ENCODE measurements at places on chromosomes 13 and 19.

GRCh38 chr19:50501186-50501567, 9.8 kb downstream of the JOSD2 start:
- DNase-seq: no peak

- DNase-seq: no peak
Observed at GRCh38 chr19:3774621-3775373, 2.8 kb upstream of the RAX2 start.

- DNase-seq: peak; percentile 62
Observed at GRCh38 chr13:113187263-113187669, 21.2 kb downstream of the PCID2 start.

DNA sequence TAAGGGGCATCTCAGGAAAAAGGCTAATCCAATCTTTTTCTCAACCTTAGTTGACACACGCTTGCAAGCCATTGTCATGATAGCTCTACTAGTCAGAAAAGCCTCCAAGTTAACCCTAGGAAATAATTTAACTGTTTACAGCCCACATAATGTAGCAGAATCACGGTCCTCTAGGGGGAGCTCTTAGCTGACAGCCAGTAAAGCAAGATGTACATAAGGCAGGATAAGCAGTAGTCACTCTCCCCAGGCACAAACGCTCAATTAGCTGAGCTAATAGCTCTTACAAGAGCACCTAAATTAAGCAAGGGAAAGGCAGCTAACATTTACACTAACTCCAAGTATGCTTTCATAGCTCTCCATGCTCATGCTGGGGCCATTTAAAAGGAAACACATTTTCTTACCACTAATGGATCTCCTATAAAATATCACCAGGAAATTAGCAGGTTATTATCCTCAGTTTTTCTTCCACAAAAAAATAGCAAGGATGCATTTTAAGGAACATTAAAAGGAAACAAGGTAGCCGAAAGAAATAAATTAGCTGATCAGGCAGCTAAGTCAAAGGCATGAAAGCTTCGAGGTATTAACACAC, 33.7 kb upstream of the ZSCAN5A start:
- peak; percentile 6 for DNase-seq

DNA sequence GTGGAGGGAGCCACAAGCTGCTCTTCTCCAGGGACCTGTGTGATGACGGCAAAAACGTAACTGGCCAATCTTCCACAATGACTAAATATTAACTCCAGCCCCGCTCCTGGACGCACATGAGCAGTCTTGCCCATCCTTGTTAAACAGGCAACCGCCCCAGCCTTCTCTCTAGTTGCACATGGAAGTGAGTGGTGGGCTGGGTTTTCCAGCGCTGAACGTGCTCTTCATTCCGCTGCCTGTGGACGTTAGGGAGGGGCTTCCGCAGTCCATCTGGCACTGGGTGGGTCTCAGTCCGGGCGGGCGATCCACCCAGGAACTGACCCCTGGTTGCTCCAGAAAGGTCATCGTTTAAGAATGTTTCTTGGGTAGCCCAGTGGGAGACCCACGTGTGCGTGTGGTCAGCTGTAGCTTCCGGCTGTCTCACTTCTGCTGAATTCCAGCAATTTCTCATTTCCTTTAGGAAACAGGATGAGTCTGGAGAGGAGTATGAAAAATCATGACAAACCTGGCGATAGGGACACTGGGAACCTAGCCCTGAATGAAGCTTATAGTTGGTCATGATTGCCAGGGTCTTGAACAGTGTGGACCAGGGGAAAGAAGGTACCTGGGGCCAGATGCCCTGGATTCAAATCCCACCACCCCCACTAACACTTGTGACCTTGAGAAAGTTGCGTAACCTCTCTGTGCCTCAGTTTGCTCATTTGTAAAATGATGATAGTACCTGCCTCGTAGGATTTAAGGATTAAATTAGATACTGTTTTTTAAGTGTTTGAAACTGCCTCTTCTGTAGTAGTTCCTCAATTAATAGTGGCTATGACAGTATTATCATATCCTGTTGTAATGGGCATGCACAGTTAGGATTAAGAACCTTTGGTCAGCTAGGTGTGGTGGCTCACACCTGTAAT, 92.6 kb downstream of the SIPA1L3 start:
- no peak for DNase-seq

GRCh38 chr13:20102525-20103180, 58.2 kb downstream of the GJA3 start:
- no peak for DNase-seq

DNA sequence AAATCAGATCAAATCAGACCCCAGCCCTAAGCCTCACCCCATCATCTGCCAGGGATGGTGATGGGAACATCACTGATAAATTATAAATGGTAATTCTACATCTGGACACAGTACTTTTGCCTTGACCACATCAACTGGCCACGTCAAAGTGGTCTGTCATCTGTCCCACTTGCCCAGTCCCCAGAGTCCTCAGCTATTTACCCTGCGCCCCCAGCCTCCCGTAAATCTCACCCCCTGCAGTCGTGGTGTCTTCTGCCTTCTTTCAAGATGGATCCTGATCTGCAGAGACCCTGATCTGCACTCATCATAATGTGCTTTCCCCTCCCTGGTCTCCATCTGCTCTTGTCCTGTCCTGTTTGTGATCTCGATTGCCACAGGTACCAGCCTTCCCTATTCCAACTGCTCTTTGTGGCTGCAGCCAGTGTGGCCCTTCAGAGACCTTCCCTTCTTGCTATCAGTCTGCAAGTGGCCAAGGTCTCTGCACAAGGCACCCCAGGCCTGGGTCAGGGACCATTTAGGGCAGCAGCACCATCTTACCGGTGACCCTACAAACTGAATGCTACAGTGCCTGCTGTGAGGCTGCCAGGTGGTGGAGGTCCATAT, 26.7 kb upstream of the POP4 start:
- DNase-seq: no peak

Measured in stimulated activated CD4-positive, alpha-beta T cell treated with anti-CD3 and anti-CD28 coated beads, TNF-alpha, amount 100 ng/mL, for 48 hours (primary cell).